Activated CD4-positive, alpha-beta T cell treated with anti-CD3 and anti-CD28 coated beads, Interleukin-2, amount 50 U/mL, for 48 hours (primary cell): ENCODE measurements at places on chromosomes 2 and 18.

DNA sequence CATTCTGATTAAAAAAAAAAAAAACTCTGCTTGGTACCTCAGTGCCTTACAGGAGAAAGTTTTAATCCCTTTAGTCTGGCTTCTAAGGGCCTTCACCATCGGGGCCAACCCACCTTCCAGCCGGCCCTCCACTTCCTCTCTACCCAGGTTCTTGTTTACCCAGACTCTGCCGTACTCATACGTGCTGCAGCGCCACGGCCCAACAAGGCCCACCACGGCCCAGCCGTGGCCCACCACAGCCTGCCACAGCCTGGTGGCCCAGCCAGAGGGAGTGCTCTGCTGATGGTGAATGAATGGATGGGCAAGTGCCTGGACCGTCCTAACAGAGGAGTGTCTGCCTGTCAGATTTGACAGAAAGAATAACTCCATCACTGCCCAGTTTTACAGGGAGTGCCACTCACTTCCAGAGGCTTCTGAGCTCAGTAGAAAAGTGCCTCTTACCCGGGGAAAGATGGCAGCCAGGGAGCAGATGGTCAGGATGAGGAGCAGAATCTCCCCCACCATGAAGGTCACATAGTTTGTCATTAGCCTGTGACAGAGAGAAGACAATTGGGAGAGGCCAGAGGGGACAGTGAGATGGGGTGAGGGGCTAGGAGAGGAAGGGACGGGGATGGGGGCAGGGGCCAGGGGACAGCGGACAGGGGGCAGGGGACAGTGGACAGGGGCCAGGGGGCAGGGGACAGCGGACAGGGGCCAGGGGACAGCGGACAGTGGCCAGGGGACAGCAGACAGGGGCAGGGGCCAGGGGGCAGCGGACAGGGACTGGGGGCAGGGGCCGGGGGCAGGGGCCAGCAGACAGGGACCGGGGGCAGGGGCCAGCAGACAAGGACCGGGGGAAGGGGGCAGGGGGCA is 38.2 kb downstream of the CENPO start:
- no peak for DNase-seq

DNA sequence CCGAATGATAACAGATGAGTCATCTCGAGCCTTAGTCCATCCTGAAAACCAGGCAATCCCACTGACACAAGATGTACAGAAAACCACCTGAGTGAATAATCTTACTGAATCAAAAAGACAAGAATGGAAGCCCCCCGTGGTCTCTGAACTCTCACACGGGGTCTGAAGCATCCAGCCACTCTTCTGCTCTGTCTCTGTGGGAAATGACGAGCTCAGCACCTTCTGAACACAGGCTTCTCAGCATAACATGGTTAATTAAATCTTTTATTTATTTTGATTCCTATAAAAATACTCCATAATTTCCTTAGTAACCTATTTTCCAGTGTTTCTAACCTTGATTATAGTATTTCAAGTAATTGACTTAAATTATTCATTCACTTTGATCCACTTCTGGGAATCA is 203.7 kb downstream of the TMEM163 start:
- DNase-seq: no peak

DNA sequence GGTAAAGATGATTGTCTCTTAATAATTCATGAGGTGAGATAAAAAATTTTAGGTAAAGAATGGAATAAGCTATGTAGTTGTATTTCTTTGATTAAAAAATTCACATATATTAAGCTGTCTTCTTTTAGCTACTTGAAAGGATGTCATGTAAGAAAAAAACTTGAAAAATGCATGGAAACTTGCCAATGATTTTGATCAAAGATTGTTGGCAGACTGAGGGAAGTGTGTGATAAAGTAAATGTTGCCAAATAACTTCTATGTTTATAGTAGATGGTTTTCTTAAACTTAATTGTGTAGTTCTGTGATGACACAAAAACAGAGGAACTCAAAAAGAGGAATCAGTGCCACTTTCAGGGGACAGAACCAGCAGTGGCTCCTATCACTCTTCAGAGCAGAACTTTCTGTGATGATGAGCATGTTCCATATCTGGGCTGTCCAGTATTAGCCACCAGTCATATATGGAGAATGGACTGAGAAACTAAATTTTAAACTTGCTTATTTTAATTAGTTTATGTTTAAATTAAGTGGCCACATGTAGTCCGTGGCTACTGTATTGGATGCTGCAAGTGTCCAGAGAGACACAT is 51.9 kb upstream of the SLC38A11 start:
- DNase-seq: no peak

DNA sequence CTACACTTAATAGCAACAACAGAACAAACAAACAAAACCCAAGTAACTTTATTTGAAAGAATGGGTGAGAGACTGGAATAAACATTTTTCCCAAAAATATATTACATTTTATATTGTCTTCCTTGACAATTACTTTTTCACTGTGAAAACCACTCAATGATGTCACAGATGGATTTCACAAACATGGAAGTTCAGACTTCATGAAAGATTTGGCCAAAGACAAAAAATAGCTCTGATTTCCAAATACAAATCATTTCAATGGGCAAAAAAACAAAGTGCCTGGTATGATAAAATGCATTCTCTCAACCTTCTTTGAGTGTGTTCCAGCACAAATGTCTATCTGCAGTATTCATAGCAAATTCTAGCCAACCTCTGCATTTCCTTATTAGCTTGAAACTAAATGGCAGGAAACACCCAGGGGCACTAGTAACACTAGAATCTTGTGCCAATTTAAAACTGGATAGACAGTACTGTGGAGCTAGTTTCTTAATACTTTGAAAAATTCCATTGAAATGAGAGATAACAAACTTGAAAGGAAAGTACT is 28.5 kb upstream of the NAPG start:
- no peak for DNase-seq

GRCh38 chr2:11154016-11154922 is 998 bp upstream of the SLC66A3 start:
- no peak for DNase-seq

- DNase-seq: peak; percentile 23
Observed at GRCh38 chr2:26246818-26247217, 2.1 kb downstream of the HADHB start.

DNA sequence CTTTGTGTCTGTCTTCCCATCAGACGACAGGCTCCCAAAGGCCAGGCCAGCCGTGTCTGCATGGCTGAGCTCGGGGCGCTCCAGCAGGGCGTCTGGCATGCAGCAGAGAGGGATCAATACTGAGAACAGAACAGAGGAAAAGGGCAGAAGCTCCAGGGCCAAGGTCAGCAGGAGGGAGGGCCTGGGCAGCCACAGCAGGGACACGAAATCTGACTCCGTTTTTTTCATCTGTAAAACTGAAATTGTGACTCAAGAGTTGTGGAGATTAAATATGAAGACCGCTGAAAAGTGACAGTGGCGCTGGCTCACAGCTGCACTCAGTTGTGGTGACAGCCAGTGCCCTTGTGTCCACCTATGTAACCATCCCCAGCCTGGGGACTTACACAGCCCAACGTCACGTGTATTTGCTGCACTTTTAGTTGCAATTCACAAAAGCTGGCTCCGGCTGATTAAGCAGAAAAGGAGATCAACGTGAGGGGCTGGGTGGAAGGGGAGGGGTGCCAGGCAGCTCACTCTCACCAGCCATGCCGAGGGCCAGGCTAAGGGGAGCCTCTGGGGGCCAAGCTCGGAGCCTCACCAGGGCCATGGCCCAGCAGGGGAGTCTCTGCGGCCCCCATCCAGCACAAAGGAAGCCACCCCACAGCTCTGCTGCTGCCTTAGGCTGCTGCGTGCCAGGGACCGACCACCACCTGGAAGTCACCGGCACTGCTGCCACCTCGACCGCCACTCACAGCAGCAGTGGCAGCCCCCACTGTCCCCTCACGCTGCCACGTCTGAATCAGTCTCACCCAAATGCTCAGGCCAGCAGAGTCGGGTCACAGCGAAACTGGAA is 74.7 kb downstream of the EIPR1 start:
- no peak for DNase-seq

GRCh38 chr2:158586491-158586890 is 129.7 kb downstream of the PKP4 start:
- DNase-seq: no peak

- DNase-seq: no peak
Observed at GRCh38 chr2:120739438-120740090, 3.9 kb downstream of the GLI2 start.

DNA sequence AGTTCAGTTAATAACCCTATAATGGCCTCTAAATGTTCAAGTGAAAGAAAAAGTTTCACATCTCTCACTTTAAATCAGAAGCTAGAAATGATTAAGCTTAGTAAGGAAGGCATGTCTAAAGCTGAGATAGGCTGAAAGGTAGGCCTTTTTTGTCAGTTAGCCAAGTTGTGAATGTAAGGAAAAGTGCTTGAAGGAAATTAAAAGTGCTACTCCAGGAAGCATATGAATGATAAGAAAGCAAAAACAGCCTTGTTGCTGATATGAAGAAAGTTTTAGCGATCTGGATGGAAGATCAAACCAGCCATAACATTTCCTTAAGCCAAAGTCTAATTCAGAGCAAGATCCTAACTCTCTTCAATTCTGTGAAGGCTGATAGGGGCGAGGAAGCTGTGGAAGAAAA is 10.1 kb downstream of the PLCL1 start:
- DNase-seq: no peak

DNA sequence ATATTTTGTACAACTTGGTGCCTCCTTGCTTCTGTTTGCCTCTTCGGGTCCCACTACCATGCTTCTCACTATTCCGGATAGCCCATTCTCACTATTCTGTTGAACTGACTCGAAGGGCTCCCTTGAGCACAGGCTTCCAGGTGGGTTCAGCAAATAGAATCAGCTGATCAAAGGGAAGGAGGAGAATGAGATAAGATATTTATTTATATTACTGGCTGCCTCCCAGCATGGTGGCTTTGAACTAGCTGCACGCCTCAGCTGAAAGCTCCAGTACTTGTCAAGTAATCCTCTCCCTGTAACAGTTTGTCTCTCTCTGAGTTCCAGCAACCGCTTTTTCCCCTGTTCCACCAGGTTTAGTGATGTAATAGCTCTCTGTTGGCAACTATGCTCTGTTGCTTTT is 187.8 kb upstream of the HNRNPA3 start:
- DNase-seq: no peak

DNA sequence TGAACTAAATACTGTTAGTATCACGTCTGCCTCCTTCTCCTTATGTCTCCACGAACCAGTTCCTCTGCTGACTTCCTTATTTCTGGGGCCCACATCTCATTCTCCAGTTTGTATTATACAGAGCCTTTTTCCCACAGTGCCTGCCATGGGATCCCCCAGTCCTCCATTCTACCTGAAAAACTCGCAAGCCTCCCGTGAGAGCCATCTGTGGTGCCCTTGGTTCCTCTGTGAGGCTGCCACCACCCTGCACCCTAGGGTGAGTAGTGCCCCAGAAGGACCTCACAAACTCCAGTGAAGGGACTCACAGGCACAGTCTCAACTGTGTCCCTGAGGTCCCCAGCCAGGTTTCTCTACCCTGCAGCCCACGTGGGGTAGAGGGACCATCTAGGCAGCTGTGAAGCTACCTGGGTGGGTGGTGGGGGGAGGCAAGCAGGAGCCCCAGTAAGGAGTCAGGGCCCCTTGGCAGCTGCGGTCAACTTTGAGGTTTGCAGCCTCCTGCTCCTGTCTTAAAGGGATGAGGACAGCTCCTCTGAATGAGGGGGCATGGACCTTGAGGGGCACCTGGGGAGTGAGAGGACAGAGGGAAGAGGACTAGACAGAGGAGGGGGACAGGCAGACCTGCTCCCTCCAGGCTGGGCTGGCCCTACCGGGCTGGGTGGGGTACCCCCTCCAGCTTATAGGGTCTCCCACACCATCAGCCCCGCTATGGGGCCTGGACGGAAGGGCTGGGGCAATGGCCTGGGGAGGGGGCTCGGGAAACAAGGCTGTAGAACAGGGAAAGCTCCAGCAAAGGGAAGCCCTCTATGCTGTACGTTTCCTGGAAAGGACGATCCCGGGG is 1.0 kb downstream of the PSTPIP2 start:
- peak; percentile 19 for DNase-seq

DNA sequence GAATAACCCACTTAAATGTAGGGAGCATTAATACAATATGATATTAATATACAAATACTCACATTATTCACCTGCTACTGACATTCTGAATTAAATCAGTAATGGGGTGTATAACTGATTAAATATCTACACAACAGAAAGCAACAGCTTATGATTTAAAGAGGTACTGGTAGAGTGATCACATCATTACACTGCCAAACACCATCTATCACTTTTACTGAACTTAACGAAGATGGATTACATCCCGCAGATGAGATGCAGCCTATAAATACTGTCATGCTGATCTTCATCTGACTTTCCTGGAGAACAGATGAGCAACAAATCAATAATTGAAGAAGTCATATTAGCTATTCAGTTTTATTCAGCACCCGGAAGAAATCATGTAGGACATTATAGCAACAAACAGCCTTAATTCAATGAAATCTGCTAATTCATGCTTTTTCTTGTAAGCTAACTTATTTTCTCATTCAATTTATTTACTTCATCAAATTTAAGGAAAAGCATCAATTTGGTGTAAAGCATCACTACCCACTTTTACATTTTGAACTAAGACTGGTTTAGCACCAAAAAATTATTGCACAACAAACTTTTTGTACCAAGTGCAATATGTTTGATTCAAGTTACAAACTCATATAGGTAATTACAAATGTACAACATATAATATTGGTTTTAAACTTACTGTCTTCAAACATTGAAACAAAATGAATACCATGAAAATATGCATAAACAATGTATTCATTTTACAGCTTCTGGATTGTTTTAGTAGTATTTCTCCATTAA is 1509.0 kb downstream of the LRP1B start:
- no peak for DNase-seq

- peak; percentile 28 for DNase-seq
Observed at GRCh38 chr2:222424276-222424728, at the start of gene SGPP2. SGPP2 (plus strand) TSS chr2:222424543; CDS start chr2:222424603, 60 bp downstream.

GRCh38 chr2:236662231-236663185 is 92.9 kb downstream of the ACKR3 start:
- DNase-seq: no peak

- DNase-seq: no peak
Observed at GRCh38 chr2:235968155-235968554, 200.0 kb downstream of the GBX2 start.

DNA sequence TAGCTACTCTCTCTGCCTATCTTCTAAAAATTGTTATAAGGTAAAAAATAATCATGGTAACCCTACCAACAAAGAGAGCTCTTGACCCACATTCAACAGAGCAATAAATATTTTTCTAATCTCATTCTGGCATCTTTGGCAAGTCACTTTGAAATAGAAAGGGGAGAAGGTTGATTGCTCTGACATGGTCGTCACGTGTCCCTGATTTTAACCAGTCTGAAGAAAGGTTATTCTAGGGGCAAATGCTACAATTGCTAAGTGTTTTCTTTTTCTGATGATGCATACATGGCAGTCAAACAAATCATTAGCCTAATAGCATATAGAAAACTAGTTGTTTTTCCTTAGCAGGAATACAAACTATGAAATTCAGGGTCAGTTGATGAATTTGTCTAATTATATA is 153.3 kb upstream of the MAP3K20 start:
- DNase-seq: no peak

GRCh38 chr18:50559752-50560680 is at the start of gene MAPK4:
MAPK4 (plus strand) TSS chr18:50560087; CDS start chr18:50663959, 103,872 bp downstream.
- DNase-seq: peak; percentile 21

- no peak for DNase-seq
Observed at GRCh38 chr2:217077831-217078407, 218.1 kb upstream of the TNP1 start.
